Esophagus mucosa (tissue), 1 donor: ENCODE measurements at places on chromosomes 3 and 15. TPM values are rescaled to one million over a fixed set of nuclear protein-coding genes. Genes with fewer than 3 reads are reported as not detected.

DNA sequence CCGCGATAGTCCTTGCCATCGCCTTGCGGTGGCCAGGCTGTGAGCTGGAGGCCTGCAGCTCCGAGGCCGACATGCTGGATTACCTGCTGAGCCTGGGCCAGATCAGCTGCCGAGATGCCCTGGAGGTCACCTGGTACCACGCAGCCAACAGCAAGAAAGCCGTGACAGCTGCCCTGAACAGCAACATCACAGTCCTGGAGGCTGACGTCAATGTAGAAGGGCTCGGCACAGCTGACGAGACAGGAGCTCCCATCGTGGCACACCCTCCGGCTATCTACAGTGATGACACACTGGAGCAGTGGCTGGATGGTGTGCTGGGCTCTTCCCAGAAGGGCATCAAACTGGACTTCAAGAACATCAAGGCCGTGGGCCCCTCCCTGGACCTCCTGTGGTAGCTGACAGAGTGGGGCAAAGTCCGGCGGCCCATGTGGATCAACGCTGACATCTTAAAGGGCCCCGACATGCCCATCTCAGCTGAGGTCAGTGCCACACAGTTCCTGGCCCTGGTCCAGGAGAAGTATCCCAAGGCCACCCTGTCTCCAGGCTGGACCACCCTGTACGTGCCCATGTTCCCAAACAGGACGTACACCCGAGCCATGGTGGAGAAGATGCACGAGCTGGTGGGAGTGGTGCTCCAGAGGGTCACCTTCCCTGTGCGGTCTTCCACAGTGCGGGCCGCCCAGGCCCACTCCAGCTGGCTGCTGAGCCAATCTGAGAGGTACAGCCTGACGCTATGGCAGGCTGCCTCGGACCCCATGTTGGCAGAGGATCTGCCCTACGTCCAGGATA lies 70.2 kb downstream of the FAM43A start:
- no peak for ATAC-seq

DNA sequence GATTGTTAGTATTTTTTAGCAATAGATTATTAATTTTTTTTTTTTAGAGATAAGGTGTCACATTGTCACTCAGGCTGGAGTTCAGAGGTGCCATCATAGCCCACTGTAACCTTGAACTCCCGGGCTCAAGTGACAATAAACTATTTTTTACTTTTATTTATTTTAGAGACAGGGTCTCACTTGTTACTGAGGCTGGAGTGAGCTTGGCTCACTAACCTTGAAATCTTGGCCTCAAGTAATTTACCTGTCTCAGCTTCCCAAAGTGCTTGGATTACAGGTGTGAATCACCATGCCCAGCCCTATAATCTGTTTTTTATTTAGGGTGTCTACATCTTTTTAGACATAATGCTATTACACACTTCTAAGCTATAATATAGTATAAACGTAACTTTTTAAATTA lies 7.9 kb upstream of the ARPP19 start:
- no peak for ATAC-seq

- no peak for ATAC-seq
Observed at GRCh38 chr3:59531066-59531745, 481.4 kb upstream of the CFAP20DC start.

DNA sequence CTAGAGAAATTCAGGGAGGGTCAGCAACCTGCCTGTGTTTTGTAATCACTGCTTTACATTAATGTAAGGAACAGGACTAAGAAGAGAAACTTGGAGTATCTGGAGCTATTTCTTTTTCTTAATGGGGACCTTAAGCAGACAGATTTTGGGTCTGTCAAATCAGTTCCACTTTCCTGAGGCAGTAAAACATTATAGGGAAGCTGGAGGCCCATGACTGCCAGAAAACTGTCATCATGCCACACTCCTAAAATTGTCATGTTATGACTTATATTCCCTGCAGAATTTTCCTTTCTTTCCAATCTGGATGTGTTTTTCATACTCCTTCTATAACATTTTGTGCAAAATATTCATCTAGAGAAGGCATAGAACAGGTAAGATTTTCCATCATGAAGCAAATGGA lies 28.8 kb downstream of the DGKG start:
- ATAC-seq: no peak

Gene CLDN11
- 1.2 TPM for total RNA-seq

GRCh38 chr3:176628101-176628639 lies 569.1 kb downstream of the TBL1XR1 start:
- no peak for ATAC-seq

DNA sequence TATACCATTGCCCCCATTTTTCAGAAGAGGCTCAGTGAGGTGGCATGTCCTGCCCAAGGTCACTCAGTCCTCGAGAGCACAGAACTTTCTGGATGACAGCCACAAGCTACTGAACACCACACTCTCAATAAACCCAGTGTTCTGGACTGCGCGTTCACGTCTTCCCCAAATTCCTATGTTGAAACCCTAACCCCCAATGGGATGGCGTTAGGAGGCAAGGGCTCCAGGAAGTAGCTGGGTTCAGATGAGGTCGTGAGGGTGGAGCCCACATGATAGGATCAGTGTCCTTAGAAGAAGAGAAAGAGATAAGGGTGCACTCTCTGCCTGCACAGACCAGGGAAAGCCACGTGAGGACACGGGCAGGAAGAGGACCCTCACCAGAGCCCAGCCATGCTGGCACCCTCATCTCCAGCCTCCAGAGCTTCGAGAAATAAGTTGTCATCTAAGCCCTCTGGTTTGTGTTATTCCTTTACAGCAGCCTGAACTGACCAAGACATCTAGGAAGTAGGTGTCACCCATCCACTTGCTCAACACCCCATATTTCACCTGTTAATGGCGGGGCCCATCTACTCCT lies 324.0 kb downstream of the UACA start:
- ATAC-seq: no peak

Gene ZCWPW2
- total RNA-seq: 0.40 TPM
